ENCODE measurements at places on chromosomes 12 and 14.

DNA sequence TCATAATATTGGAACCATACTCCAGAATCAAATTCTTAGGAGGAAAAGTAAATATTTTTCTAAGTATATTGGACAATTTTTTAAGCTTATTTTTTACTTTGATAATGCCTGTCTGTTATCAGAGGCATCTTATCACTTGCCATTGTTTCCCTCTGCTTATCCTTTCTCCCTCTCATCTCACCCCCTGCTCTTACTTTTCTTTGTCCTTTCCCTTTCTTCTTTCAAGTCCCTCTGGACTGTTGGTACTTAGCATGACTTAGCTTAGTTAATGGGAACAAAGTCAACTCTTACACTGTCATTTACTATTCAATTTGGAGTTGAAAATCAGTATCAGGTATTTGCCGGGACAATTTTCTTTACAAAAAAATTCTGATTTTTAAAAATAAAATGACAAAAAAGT lies 45.2 kb downstream of the ABCD2 start:
- DNase-seq, result no peak

DNA sequence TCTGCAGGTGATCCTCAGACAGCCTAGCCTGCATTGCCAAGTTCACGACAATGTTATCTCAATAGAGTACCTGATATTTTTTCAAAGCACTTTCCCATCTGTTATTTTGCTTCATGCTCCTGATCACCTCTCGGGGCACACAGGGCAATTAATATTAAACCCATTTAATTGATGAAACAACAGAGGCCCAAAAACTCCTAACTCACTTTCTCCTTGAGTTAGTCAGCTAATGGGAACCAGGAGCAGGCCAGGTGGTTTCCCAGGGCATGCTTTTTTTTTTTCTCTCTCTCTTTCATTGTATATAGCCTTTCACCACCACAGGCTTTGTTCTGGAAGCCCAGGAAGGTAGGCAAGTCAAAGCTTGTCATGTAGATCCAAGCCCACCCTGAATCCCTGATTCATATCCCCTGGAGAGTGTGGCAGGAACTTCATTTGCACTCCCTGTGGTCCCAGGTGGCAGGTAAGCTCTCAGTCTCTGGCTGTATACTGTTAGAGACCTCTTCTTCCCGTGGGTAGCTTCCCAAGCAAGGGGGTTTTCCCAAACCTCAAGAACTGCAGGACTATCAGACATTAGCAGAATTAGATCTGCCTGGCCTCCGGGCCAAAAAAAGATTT lies 41.6 kb upstream of the MAP1LC3B2 start:
- DNase-seq, result no peak

DNA sequence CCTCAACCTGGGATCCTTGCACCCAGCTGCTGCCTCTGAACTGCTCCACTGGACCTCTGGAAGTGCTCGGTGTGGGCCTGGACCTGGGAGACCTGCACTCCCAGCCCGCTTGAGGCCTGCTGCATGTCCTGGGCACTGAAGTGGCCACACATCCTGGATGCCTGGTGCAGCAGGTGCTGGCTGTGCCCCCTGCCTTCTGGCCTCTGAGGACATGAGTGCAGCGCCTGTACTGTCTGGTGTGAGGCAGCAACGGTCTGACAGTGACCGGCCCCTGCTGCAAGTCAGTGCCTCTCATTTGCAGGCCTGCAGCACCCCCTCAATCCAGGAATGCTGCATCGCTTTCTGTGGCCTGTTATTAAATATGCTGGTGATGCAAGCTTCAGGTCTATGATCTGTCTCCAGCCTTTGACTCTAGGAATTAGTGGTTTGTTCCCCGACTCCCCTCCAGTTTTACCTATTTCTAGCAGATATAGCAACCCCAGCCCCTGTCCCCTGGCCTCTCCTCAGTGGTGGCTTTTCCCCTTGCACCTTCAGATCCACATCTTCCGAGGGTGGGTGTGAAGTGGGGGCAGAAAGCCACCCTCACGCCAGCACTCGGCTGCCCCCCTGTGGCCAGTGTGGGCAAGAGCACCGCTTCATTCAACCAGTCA lies 3.6 kb downstream of the SMIM41 start:
- DNase-seq, result no peak

DNA sequence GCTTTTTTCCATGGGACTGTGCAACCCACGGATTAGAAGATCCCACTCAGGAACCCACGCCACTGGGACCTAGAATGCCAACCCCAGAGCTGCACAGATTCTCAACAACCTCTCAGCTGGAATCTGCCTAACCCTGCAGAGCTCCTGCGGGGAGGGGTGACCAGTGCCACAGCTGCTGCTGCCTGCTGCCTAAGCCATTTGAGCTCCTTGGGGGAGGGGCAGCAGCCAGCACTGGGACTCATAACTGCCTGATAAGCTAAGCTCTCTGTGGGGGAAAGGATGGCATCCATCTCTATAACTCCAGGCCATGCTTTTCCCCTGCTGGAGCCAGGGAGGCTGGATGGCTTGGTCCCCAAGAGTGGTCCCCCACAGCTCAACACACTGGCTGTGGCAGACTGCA lies 182.8 kb downstream of the SLC5A8 start:
- DNase-seq, result no peak

Measured in NCI-H2081 treated with DMSO at 0.1 percent for 48 hours (cell line).